Substantia nigra (tissue), 51 donors: ENCODE measurements at places on chromosomes 1 and 21.

- no peak for DNase-seq
Measured at GRCh38 chr1:3664700-3665375, 12.5 kb downstream of the TP73 start.

GRCh38 chr1:40855513-40855912, 6.7 kb downstream of the CITED4 start:
- DNase-seq: no peak

DNA sequence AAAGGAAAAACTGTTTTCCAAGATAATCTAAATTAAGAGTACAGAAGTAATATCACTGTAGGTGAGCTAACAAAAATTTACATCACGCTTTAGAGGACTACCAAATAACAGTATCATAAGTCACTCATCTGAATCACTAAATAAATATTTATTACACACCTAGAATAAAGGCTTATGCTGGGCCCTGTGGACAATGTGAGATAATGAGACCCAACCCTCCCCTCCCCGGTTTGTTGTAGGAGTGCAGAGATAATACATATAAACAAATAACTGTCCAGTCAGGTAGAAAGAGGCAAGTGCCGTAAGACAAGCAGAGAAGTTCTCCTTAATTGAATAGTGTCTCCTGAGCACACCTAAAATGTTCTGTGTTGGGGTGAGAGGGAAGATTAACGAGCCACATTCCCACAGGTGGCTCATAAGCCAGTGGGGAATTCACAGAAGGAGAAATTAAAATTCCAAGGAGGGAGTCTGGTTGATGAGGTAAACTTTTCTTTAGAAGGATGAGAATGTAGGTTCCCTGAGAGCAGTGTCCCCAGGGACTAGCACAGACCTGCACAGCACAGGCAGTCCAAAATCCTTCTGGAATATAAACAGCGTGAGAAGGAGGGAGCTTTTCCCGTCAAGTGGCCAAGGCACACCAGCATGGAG, 241.4 kb downstream of the NFIA start:
- no peak for DNase-seq

DNA sequence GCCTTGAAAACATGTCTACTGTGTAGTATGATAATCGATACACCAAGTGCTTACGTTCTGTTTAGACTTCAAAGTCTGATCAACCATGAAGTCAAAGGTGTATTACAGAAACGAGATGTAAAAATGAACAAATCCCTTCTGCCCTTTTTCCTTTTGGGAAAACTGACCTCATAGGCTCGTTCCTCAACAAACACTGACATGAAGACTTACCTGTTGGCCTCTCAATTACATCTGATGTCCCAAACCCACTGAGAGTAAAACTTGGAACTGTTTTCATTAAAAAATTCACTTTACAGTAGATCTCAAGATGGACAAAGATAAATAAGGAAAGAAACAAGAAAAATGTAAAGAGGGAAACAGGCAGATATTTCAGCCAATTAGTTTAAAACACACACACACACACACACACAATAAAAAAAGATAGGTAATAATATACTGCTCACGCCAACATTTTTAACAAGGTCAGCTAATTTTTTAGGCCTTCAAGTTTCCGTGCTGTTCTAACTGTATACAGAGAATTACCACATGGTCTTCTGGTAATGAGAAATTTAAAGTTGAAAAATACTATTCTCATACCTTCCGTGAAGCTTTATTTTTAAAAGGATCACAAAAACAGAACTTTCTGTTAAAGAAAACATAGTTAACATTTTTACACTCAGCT, 2.1 kb downstream of the HMGN1 start:
- DNase-seq: no peak

GRCh38 chr1:217010253-217010652, 287.0 kb upstream of the ESRRG start:
- no peak for DNase-seq

DNA sequence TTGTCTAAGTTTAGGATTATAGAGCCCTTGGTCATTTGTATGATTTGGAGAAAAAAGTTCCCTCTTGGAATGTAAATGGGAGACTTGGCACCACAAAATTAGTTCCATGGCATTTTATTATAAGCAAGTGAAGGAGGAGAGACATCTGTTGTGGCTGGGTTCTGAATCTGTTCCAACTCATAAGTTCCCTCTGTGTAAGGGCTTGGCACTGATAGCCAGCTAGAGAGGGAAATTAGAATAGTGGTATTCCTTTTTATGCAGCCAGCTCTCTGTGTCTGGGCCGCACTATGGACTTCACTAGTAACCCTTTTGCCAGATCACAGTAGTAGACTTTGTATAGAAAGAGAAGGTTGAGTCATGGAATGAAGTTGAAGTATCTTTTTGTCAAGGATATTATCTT, 31.1 kb downstream of the GNAI3 start:
- DNase-seq: no peak

DNA sequence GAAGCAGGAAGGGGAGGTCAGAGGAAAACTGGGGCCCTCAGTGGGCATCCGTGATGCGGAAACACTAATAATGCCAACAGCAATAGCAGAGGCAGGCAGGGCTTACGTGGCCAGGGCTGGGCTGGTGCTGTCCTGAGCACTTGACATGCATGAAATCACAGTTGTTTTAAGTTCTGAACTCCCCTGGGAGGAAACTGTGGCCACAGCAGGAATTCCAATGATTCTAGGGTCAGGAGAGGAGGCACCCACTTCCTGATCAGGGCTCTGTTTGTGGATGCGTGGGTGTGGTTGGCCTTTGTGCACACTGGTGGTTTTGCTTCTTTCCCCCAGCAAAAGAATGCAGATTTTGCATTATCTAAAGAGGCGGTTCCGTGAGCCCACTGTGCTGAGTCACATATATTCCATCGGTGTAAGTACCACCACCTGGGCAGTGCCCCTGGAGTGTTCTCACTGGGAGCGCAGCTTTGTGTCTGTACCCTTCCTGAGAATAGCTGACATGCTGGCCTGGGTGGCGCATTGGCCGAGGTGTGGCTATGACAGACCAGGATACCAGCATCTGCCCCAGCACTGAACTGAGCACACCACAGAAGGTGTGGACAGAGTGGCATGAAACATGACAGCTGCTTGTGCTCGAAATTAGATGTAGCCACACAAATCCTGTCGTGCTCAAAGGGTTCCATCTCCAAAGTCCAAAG, 71.0 kb downstream of the PDE9A start:
- no peak for DNase-seq

DNA sequence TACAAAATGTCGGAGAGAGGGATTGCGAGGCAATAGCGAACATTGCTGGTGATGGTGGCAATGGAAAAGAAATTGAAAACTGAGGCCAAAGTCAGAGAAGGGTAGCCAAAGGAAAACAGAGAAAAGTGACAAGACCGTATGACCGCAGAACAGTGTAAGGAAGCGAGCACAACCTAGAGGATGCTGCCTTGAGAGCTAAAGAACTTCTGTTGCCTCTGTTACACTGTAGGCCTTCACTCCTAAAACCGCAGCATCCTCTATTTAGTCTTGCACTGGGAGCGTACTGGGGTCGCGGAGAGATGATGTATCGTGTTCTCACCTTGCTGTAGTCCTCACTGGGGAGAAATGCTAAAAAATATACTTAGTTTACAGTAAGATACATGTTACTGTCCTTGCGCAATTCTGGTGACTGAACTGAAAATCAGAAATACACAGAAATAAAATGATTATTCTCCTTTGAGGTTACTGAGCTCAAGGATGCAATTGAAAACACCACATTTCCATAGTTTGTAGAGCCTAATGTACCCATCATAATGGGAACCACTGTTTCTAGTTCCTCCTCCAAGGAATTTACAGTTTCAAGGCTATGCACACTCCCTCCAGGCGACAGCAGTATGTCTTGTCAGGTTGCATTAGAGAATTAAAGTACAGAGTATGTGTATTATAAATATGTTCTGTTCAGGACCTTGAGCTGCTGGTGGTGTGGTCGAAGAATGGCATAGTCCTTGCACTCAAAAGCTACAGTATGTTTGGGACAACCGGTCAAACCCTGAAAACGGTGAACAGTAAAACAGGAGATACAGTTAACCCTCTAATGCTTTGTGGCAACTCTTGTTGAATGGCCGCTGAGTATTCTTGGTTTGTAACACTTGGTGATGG, 1.3 kb downstream of the NEK7 start:
- no peak for DNase-seq

- DNase-seq: no peak
Measured at GRCh38 chr21:33308586-33309490, 15.9 kb upstream of the IFNAR1 start.

DNA sequence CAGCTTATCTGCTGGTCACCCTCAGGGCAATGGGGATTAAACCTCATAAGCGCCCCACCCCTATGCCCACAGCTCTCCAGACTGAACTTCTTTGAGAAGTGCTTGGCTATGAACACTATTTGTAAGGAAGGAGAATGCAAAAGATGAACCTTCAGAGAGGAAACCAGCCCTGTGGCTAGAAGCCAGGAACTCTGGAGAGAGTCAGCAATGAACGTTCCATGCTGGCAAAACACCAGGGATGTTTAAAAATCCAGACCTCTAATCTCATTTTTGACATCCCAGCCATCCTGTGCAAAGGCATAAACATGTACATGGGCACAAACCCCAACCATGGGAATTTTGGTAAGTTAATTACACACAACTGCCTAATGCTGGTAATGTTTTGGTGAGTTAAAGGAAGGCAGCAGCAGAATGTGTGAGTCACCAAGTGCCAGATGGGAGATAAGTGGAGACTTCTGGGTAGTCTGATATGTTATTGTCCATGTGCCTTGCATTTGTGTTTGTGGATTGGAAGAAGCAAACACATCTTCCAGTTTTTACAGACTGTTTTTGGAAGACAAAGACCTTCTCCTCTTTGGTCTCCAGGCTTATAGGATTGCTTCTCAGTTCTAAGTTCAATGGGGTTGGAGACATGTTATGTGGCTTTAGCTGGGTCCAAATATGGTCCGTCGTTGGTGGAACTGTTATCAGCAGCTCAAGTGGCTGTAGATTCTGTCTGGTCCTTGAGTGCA, 174.1 kb upstream of the ETV3 start:
- no peak for DNase-seq

DNA sequence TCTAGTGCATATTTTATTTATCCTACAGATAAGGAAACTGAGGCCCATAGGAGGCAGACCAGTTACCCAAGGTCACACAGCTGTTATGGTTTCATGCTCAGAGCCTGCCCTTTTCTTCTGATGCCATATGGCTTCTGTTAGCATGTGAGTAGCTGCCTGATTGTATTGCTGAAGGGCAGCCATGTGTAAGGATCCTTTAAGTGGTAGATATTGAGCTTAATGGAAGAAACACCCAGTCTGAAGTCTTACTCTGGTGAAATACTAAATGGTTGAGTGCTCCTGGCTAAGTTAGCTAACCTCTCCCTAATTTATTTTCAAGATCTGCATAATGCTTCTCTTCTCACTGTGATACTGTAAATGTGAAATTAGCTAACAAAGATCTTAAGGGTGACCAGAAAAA, 30.9 kb downstream of the ADAMTS5 start:
- DNase-seq: no peak

GRCh38 chr1:243261390-243261789, 5.5 kb downstream of the SDCCAG8 start:
- DNase-seq: no peak

- DNase-seq: no peak
Measured at GRCh38 chr1:226355016-226355415, 46.1 kb upstream of the LIN9 start.

DNA sequence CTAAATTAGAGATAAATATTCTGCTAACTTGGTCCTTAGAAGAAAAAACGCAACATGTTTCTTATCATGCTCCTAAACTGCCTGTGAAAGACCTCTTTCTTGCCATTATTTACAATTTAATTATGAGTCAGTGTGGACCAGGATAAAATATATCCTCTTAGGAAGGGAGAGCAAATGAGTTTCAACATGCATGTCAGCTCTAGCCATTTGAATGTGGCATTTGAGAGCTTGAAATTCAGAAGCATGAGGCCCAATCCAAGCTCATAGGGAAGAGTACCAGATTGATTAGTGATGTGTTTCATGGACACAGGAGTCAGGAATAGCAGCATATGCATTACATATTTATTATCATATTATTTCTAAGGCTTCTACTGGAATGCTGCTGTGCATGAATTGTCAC, 39.3 kb downstream of the TBX15 start:
- no peak for DNase-seq

DNA sequence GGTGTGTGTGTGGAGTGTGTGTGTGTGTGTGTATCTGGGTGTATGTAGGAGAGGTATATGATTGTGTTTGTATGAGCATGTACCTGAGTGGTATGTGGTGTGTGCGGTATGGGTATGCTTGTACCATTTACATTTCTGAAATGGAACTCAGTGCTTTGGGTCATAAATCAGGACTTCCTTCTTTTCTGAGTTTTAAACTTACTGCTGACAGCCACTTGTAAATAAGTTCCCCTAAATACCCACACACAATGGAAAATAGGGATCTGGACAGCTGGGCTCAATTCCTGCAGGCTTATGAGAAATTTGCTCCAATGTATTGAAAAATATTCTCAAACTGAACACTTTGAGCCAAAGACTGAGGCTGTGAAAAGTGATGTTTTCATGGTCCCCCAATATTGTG, 293.6 kb downstream of the HLX start:
- DNase-seq: no peak

DNA sequence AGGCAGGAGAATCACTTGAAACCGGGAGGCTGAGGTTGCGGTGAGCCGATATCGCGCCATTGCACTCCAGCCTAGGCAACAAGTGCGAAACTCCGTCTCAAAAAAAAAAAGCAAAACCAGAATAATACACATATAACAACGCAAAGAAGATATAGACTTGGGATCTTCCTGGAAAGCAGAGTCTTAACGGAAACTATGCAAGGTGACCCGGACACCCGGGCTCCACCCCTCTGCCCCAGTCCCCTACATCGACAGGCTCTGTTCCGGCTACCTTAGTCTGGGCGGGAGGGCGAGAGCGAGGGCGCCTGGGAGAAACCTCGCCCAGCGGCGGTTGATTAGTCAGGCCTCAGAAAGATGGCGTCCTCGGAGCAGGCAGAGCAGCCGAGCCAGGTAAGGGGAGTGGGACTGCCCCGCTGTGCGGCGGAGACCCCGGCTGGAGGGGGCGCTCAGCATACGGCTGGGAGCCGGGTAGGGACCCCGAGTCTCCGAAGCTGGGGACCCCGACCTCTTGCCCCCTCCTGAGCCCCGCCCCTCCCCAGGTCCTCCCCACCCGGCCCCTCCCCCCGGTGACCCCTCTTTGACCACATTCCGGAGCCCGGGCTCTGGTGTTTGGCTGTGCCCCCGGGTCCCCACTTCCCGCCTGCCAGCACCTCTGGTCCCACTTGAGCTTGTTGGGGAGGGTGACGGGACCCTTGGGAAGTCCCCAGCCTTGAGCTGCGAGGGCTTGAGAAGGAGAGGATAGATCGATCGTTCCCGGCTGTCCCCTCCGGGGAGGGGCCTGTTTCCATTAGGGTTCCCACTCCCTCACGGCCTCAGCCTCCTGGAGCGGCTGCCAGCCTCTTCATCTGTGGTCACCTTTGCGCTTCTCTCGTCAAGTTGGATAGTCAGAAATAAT, at the start of gene PEX14:
Gene PEX14, plus strand, starts transcription at position 338 of the 895 bp plus-strand sequence. Its CDS starts 17 bp downstream, at position 355.
- peak; percentile 83 for DNase-seq

GRCh38 chr1:63984930-63985290, 211.1 kb downstream of the ROR1 start:
- no peak for DNase-seq

- DNase-seq: no peak
Measured at GRCh38 chr1:91732291-91733107, 153.5 kb downstream of the TGFBR3 start.

GRCh38 chr1:222631611-222632208, 13.8 kb downstream of the MIA3 start:
- no peak for DNase-seq
